Melanocyte of skin (primary cell): ENCODE measurements at places on chromosomes 7 and 10. TPM values are rescaled to one million over a fixed set of nuclear protein-coding genes. Genes with fewer than 3 reads are reported as not detected.

ZNF727 gene
- not detected in 2 replicates for total RNA-seq

SP8 gene
- total RNA-seq: not detected in 2 replicates

NUTM2B gene
- 0.33 and 1.2 TPM in 2 replicates for total RNA-seq

AEBP1 gene
- total RNA-seq: 57.2 and 63.3 TPM in 2 replicates

HOXA7 gene
- total RNA-seq: 1.00 and 1.9 TPM in 2 replicates

HTR5A gene
- total RNA-seq: under 0.01 TPM in 1 of 2 replicates, not detected in the other

LHFPL3 gene
- total RNA-seq: 0.36 TPM in 1 of 2 replicates, not detected in the other

CYP2C19 gene
- not detected in 2 replicates for total RNA-seq

ATRNL1 gene
- 12.4 and 22.9 TPM in 2 replicates for total RNA-seq

ZKSCAN1 gene
- total RNA-seq: 39.3 and 66.3 TPM in 2 replicates

GHITM gene
- total RNA-seq: 151 and 172 TPM in 2 replicates

HYAL4 gene
- total RNA-seq: not detected in 2 replicates

SAMD9 gene
- total RNA-seq: 40.3 and 77.1 TPM in 2 replicates

TWIST1 gene
- total RNA-seq: 1.5 TPM in 1 of 2 replicates, not detected in the other

ELOVL3 gene
- total RNA-seq: 0.33 TPM in 1 of 2 replicates, not detected in the other

TOMM7 gene
- 233 and 273 TPM in 2 replicates for total RNA-seq

SLC26A5 gene
- not detected in 2 replicates for total RNA-seq

ENTPD1 gene
- total RNA-seq: under 0.01 and 0.73 TPM in 2 replicates

MINPP1 gene
- 57.9 and 71.7 TPM in 2 replicates for total RNA-seq

HMX2 gene
- total RNA-seq: not detected in 2 replicates

LAMB1 gene
- 160 and 237 TPM in 2 replicates for total RNA-seq

NYAP1 gene
- total RNA-seq: 0.33 TPM in 1 of 2 replicates, not detected in the other

MGMT gene
- 19.0 and 21.0 TPM in 2 replicates for total RNA-seq

CYP2C9 gene
- total RNA-seq: not detected in 2 replicates

EBLN1 gene
- not detected in 2 replicates for total RNA-seq

HMX3 gene
- total RNA-seq: not detected in 2 replicates

CYP17A1 gene
- total RNA-seq: under 0.01 TPM in 1 of 2 replicates, not detected in the other

SPDYE2 gene
- total RNA-seq: not detected in 2 replicates

NXPH1 gene
- not detected in 2 replicates for total RNA-seq

NRG3 gene
- 1.0 and 2.2 TPM in 2 replicates for total RNA-seq

MEOX2 gene
- not detected in 2 replicates for total RNA-seq
